ENCODE measurements at places on chromosomes 3 and 15. TPM values are rescaled to one million over a fixed set of nuclear protein-coding genes. Genes with fewer than 3 reads are reported as not detected.

CFAP100 gene
- total RNA-seq: not detected

PLA2G4D gene
- not detected for total RNA-seq

ST8SIA2 gene
- total RNA-seq: 0.53 TPM

ANKUB1 gene
- not detected for total RNA-seq

GOLGA8J gene
- 0.10 TPM for total RNA-seq

SKOR1 gene
- total RNA-seq: 0.07 TPM

RHOV gene
- 7.3 TPM for total RNA-seq

COL6A6 gene
- not detected for total RNA-seq

LCTL gene
- total RNA-seq: not detected

CRYGS gene
- total RNA-seq: 1.4 TPM

UBA7 gene
- 0.72 TPM for total RNA-seq

CCDC54 gene
- not detected for total RNA-seq

USP13 gene
- total RNA-seq: 9.8 TPM

SLTM gene
- total RNA-seq: 66.1 TPM

CLDN18 gene
- not detected for total RNA-seq

GNAT1 gene
- not detected for total RNA-seq

ARGFX gene
- total RNA-seq: not detected

SMCO1 gene
- not detected for total RNA-seq

GASK1A gene
- not detected for total RNA-seq

XCR1 gene
- not detected for total RNA-seq

VPS18 gene
- total RNA-seq: 20.3 TPM

DLEC1 gene
- not detected for total RNA-seq

CPNE9 gene
- 0.15 TPM for total RNA-seq

HDC gene
- total RNA-seq: 0.07 TPM

VILL gene
- total RNA-seq: 0.30 TPM

MCF2L2 gene
- 0.07 TPM for total RNA-seq

Measured in A549 treated with GW870086 at 1 μM for 4 hours (cell line).